HuH-7 (cell line): ENCODE measurements at places on chromosomes 16 and 17.

DNA sequence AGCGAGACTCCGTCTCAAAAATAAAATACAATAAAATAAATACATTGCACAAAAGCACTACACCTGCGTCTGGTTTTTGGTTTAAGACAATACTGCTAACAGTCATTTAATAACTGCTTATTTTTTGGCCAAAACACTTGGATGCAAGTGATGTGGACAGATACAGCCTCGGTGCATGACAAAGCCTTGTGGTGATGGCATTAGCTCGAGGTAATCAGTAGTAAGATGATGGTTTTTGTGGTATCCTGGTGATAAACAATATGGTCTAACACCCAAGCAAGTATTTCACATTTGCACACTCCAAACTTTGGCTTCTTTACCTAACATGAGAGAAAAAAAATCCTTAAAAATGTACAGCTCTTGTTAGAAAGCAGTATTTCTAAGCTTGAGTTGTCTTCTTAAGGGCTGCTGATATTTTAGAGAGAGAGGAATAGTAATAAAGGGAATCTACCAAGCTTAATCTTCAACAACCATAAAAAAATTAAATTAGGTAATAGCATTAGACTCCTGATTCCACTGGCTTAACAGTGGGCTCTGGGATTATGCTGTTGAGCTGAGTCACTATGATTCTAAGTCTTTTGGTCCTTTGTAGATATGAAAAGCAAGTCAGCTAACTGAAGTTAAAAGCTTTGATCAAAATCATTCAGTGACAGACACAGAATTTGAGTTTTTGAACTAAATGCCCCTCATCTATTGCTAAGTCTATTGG, 111.1 kb downstream of the VPS53 start:
- DNase-seq: no peak

GRCh38 chr16:78259873-78260272, 160.4 kb downstream of the WWOX start:
- peak; percentile 44 for DNase-seq

GRCh38 chr17:31967648-31968047, 30.8 kb downstream of the SUZ12 start:
- DNase-seq: no peak

DNA sequence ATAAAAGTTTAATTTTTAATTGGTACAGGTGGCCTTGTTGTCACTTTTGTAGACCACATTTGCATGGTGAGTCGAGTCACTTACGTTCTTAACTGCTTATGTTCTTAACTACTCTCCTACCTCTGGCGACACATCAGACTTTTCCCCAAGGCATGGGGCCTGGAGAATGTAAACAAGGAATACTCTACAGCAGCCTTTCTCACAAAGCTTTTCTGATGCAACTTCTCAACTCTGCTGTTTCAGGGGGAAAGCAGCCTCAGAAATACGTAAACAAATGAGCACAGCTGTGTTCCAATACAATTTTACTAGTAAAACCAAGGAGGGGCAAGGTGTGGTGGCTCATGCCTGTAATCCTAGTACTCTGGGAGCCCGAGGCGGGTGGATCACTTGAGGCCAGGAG, 6.9 kb downstream of the KARS1 start:
- DNase-seq: no peak

DNA sequence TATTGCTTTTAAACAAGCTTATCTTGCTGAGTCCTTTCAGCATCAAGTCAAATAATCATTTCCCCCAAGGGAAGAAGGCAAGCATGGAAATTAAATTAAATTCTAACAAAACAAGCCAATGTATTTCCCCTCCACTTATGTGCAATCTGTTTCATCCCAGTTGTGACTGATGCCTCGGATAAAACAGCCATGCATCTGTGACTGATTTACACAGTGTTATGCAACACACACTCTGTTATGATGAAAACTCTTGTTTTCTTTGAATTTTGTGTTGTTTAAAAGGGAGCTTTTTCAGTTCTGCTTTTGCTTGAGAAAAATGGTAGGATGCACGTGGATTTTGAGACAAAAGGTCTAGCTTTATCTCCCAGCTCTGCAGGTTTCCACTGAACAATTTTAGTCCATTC, 32.6 kb downstream of the TMEM100 start:
- DNase-seq: no peak

- DNase-seq: no peak
These were observed 3.0 kb downstream of the ERN1 start for GRCh38 chr17:64126918-64127317.

GRCh38 chr17:7732981-7733539, 15.5 kb downstream of the DNAH2 start:
- no peak for DNase-seq

DNA sequence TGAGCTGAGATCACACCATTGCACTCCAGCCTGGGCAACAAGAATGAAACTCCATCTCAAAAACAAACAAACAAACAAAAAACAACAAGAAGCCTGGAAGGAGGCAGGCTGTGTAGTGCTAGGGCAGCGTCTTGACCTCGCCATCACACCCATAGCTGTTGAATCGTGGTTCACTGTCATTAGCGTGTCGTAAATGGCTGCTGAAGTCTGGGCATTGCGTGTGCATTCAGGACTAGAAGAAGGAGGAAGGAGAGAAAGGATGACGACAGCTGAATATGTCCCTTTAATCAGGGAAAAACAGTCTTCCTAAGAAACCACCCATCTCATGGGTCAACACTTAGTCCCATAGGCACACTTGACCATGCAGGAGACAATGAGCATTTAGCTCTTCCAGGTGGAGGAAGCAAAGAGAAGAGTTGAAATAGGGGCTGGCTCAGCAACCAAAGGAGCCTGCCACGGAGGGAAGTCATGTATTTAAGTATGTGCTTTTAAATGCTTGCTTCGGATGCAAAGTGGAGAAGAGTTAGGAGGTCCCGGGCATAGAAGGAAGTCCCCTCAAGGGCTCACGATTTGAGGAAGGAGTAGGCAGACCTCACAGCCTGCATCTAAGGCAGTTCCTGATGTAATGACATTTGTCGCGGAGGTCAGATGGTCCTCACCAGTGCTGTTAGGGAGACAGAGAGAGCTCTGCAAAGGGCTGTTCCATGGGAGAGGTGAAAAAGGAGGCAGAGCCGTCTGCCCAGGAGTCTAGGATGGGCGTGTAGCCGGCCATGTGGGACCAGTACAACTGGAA, 8.8 kb downstream of the PRSS22 start:
- DNase-seq: no peak

DNA sequence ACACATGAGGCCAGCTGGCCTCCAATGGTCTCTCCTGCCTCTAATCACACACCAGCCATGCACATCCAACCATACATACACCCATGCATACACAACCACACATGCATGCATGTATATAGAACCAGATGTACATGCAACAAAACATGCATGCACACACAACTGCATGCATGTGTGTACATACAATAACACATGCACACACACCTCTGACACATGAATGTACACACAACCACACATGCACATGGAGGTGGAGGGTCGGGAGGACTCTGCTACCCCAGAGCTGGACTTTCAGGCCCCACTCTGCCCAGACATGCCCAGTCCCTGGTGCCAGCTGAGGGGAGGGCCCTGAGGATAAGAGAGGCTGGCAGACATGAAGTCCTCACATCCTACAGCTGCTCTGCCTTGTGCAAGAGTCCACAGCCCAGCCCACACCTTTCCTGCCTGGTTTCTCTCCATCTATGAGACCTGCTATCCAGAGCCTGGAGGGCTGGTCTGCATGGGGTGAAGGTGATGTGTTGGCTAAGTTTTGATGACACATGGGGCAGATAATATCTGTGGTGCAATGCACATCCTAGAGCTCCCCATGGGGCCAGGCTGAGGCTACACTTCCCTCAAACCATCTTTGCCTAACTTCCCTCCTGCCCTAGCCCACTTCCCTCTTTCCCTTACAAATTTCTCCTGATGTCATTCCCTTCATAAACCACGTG, 50.9 kb upstream of the SDK2 start:
- no peak for DNase-seq

DNA sequence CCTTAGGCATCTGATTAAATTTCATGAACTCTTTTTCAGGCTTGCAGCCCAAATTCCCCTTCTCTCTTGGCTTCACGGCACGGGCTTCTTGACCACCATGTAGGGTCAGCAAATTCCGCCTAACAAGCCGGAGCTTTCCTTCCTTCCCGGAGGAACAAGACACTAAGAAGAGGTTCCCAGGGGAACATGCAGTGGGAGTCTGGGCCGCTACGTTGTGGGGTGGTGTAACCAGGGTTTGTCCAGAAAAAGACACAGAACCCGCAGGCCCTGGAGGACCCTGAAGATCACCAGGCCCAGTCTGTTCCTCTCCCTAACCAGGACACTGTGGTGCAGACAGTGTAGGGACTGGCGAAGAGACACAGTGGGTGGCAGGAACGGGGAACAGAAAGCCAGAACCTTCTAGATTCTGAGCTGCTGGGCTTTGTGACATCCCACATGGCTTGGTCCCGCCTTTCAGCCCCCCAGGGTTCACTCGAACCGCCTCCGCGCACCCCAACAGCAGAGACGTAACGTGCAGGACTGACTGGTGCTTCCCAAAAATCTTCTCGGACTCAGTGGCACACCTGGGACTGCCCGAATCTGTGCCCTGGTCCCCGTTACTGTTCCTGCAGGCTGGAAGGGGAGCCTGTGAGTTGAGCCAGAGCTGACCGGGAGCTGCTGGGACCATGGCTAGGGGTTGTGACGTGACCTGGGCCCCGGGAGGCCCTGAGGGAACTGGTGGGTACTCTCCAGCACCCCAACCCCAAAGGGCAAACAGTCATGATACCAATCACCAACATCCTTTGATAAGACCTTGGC, 55.2 kb downstream of the TBC1D16 start:
- DNase-seq: no peak

GRCh38 chr16:89317101-89317671, 99.7 kb downstream of the ZNF778 start:
- no peak for DNase-seq

- DNase-seq: no peak
These were observed 28.9 kb downstream of the TANC2 start for GRCh38 chr17:62994931-62995330.

DNA sequence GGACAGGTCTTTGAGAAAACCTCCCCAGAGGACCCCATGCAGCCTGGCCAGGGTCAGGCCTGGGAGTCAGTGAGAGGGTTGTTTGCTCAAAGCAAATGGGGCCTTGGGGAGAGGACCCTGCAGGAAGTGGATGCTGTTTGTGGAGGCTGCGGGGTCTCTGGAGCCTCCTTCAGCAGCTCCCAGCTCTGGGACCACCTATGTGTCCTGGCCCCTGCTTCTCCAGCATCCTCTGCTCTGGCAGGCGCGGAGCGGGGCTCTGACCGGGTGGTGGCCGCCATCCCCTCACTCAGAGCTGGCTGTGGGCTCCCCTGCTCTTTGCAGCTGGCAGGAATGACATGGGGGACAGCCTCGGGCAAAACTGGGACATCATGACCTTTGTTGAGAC, 29.8 kb upstream of the CIBAR2 start:
- DNase-seq: no peak

DNA sequence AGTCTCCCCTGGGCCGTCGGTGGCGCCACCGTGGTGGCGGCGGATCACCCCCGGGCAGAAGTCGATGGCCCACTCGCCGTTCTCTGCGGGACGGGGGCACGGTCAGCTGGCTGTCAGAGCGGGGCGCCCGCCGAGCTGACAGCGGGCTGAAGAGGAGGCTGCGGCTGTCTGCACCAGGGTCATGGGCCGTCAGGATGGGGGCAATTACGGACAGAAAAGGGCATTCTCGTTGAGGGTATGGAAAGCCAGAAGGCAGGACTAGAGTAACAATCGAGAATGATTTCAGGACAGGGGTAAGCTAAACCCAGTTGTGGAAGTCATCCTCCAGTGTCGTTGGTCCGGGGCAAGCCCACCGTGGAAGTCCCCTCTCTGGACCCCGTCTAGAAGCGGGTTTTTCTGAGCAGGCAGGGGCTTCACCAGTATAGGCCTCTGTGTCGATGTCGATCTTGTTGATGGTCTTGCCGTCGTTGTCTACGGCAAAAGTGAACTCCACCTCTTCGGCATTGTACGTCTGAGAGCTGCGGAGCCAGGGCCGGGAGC, 1.7 kb downstream of the CHRNE start:
- no peak for DNase-seq

DNA sequence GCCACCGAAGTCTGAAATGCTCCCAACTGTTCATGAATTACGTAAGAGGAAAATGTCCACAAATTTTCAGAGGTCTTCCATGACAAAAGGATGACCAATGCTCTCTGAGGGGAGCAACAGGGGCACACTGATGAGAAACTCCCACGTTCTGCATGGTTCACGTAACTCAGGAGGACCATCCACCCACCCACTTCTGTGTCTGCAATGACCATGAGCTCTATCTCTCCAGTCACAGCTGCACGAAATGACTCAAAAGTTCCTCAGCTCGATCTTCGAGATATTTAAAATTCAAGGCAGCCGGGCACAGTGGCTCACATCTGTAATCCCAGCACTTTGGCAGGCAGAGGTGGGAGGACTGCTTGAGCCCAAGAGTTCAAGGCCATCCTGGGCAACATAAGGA, 15.8 kb downstream of the WDR45B start:
- DNase-seq: no peak

- DNase-seq: no peak
These were observed 563.9 kb downstream of the TMEM114 start for GRCh38 chr16:8026450-8026849.

DNA sequence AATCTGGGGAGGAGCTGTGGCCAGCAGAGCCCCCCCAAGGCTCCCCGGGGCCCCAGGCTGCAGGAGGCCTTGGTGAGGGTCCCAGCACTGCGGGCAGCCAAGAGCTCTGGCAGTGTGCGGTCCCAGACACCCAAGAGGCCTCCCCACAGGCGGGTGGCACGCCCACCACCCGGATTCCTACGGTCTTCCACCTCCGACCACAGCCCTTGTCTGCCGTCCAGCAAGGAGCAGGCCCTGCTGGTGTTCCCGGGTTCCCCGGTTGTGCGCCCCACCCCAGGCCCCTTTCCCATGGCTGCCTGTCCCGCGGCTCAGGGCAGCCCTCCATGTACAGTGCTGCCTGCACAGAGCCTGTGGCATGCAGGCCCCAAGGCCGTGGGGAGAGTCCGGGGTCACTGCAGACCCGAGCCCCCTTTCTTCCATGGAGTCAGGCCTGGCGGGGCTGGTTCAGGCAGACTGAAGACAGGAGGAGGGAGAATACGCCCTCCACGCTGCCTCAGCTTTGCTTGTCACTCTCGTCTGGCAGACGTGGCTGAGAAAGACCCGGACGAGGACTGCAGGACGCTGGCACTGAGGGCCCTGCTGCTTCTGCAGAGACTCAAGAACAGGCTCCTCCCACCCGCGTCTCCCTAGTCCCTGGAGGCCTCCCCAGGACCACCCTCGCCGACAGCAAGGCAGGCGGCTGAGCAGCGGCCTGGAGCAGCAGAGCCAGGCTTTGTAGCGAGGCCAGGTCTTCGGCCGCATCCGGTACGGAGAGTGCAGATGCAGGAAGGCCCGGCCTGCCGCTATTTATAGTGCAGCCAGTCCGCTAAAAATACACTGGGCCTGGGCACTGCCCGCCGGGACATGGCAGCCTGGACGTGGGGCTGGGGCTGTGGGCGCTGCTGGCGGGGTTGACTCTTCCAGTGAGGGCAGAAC, 16.4 kb downstream of the TELO2 start:
- no peak for DNase-seq
